ENCODE measurements at places on chromosomes 13 and 19.
A peak's percentile ranks its signal among the peaks of the same experiment; 100 is the strongest.

- DNase-seq: no peak
Observed at GRCh38 chr19:56189785-56190184, 7.8 kb downstream of the ZSCAN5B start.

DNA sequence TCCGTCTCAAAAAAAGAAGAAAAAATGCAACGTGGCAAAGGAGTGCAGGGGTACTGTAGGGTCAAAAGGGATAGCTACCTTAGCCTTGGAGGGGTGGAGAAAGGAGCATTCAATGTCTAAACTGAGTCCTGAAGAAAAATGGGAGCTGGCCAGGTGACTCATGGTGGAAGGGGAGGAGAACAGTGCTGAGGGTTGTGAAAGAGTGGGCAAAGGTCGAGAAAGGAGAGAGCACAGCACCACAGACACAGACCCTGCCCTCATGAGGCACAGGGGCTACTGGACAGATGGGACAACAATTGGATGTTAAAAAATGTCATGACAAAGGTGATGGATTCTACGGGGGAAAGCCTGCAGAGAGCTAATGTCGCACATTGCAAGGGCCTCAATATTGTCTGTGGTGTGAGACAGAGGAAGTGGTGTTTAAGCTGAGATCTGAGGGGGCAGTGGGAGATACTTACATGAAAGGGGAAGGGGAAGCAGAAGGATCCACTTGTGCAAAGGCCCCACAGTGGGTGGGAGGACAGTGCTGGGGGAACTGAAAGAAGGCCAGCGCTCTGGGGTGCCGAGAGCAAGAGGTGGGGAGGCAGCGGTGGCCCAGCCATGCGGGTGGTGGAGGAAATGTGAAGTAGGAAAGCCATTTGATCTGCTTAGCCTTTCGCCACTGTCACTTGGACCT, 42.9 kb upstream of the URAD start:
- no peak for DNase-seq

GRCh38 chr13:23707674-23708073, 137.5 kb downstream of the TNFRSF19 start:
- no peak for DNase-seq

DNA sequence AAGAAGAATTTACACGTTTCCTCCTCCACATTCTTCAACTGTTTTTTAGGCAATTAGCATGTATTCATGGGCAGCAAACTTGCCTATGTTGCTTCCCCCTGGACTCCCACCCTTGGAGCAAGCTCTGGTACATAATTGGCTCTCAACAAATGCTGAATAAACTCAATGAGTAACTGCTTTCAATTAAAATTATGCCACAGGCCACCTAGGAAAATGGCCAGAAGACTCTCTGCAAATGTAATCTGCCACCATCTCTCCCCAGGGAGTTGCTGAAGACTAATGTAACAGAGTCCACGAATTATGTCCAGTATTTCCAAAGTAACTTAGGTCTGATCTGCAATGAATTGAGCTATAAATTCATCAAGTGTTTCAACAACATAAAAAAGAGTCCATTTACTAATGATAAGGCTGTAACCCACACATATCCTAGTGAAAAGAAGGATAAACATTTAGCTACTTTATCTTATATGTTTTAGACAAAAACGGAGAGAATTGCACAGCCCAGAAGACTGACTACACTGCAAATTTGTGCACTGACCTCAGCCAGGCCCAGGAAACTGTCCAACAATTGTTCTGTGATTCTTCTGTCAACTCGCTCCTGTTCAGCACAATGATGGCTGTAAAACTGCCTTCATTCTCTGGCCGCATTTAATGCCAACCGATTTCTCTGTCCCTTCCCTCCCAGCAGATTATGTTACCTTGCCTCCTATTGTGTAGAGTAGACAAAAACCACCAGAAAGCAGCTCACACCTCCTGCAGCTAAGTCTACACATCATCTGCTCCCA, 808.6 kb upstream of the ARGLU1 start:
- no peak for DNase-seq

DNA sequence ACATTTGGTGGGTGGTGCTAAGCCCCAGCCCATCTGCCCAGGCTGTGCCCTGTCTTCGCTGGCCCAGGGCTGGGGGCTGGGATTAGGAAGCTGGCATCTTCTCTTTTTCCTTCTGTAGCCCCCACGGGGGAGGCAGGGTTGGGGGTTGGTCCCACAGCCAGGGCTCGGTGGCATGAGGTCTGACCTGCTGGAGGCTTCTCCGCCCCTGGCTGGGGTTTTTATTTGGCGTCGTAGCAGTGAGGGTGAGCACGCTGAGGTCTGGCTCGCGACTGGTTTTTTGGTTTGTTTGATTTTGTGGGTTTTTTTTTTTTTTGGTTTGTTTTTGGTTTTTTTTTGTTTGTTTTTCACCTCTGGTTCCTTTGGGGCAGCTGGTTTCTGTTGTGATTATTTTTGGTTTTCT, 14.7 kb downstream of the ZNF574 start:
- DNase-seq: no peak

DNA sequence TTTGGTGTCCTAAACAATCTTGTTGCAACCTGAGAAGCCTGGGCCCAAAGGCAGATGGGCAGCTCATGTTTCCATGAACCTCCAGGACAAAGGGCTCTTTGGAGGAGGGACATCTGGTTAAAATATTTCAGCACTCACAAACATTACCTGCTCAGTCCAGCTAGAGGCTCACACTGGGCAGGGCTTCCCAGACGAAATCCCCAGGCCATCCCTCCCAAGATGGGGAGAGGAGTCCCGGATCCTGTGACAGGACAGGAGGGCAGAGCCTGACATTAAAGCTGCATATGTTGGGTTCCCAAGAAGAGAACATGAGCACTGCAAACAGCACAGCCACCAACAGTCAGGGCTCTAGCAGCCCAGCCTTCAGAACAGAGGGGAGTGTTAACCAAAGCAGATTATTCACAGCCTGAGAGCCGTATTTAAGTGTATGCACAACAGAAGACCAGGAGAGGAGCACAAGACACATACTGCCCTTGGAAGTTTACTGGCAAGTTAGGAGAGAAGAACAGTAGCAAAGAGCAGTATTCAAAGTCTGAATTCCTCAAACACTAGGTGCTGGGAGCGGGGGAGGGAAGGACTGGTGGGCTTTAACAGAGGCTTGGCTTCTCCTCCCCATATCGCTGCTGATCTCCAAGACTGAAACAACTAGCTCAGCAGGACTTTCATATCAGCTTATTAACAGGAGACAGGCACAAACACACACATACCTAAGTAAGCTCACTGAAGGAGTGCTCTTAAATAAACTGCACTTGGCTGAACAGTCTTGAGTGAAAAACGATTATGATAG, 12.3 kb downstream of the ATP7B start:
- DNase-seq: no peak

DNA sequence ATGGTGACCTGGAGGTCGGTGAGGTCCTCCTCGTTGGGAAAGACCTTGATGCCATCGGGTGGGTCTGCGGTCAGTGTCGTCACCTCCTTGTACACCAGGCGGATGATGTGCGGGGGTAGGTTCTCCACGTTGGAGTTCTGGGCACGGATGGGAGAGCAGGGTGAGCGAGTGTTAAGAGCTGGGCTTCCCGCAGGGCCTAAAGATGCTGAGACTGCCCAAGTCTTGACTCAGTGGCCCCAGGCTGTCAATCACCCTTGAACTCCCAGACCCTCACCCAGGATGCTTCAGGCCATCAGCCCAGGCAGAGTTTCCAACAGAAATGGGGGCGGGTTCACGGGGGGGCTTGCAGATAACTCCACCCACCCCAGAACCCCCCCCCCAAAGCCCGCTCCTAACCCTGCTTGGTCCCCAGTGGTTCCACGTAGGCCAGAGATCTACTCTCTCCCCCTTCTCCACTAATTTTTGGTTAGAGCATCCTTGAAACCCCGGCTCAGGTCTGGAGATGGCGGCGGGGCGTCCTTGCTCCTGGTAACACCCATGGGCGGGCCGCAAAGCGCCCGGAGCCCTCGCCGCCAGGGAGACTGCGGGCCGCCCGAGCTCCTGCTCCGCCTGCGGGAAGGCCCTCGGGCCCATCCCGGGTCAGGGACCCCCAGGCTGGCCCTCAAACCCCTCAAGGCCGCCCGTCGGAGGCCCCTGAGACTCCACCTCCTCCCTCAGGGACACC, 600 bp downstream of the UBE2S start:
- DNase-seq: no peak

- DNase-seq: peak; percentile 39
Observed at GRCh38 chr13:23921451-23921888, 24.2 kb upstream of the C1QTNF9B start.

DNA sequence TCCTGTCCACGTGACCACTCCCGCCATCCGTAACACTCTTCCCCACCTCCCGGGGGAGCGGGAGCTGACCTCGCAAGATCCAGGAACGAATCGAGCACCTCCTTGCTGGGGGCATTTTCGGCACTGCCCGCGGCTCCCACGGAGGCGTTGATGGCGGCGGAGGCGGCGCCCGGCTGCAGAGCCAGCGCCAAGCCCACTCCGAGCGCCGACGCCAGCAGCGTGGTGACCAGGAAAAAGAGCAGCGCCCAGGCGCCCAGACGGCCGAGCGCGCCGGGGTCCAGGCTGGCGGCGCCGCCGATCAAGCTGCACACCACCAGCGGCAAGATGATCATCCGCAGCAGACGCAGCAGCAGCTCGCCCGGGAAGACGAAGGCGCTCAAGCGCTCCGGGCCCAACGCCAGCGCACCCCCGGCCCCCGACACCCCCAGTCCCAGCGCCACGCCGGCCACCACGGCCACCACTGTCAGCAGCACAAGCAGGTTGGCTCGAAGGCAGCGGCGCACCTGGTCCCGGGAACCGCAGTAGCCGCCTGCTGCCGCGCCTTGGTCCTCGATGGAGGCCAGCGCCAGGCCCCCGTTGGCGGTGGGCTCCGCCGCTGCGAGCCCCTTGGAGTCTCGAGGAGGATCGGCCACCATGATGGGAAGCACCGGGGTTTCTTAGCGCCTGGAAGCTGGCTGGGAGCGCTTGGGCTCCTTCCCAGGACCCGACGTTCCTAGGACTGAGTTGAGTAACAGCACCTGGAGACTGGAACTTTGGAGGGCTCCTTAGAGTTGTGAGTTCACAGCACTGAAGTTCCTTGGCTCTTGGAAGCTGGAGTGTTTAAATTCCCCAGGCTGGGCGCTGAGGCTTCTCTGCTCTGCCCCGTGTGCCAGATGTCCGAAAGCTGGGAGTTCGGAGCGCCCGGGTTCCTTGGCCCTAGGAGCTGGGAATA, 798 bp downstream of the SLC1A5 start:
- DNase-seq: peak; percentile 66

DNA sequence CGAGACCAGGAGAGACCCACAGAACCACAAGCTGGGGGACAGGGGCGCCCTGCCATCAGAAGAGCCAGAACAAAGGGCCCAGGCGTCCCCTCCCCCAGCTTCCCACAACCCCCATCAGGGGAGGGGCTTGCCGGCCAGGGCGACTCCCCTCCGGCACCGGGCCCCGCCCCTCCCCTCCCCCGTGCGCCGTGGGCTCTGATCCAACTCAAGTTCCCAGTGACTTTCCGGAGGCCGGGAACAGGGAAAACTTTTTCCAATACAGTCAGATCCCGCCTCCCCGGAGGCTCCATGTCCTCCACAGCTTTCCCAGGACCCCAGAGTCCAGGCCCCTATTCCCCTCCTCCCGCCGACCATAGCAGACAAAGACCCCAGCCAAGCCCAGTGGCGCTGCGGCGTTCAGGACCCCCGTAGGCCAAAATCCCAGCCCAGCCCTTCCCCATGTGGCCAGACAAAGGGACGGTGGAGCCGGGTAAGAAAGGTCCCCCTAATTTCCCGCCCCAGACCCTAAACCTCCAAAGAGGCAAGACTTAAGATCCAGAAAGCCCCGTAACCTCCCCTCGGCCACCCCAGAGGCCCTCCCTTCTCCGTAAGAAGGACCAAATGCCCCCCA, 673 bp downstream of the TEAD2 start:
- DNase-seq: peak; percentile 92

- DNase-seq: no peak
Observed at GRCh38 chr13:103224804-103225203, 158.6 kb upstream of the SLC10A2 start.

GRCh38 chr13:70842062-70842644, 733.9 kb upstream of the KLHL1 start:
- DNase-seq: no peak

- peak; percentile 66 for DNase-seq
Observed at GRCh38 chr19:11382898-11383705, 1.0 kb downstream of the EPOR start.

GRCh38 chr13:67267136-67267535, 37.0 kb upstream of the PCDH9 start:
- DNase-seq: no peak

- no peak for DNase-seq
Observed at GRCh38 chr19:32181216-32181920, 164.0 kb upstream of the ZNF507 start.
